Smooth muscle cell of the pulmonary artery (primary cell): ENCODE measurements at places on chromosomes 2 and 18. TPM values are rescaled to one million over a fixed set of nuclear protein-coding genes. Genes with fewer than 3 reads are reported as not detected.

ASB18 gene
- total RNA-seq: not detected in 2 replicates

GPR45 gene
- not detected in 2 replicates for total RNA-seq

CCDC88A gene
- total RNA-seq: 50.9 and 53.4 TPM in 2 replicates

CTLA4 gene
- not detected in 2 replicates for total RNA-seq

FOXD4L1 gene
- total RNA-seq: 0.13 and 0.17 TPM in 2 replicates

PCGF1 gene
- 22.8 and 26.2 TPM in 2 replicates for total RNA-seq

ANKRD36C gene
- 29.8 and 38.2 TPM in 2 replicates for total RNA-seq
